ENCODE measurements at places on chromosomes 12 and 14.

DNA sequence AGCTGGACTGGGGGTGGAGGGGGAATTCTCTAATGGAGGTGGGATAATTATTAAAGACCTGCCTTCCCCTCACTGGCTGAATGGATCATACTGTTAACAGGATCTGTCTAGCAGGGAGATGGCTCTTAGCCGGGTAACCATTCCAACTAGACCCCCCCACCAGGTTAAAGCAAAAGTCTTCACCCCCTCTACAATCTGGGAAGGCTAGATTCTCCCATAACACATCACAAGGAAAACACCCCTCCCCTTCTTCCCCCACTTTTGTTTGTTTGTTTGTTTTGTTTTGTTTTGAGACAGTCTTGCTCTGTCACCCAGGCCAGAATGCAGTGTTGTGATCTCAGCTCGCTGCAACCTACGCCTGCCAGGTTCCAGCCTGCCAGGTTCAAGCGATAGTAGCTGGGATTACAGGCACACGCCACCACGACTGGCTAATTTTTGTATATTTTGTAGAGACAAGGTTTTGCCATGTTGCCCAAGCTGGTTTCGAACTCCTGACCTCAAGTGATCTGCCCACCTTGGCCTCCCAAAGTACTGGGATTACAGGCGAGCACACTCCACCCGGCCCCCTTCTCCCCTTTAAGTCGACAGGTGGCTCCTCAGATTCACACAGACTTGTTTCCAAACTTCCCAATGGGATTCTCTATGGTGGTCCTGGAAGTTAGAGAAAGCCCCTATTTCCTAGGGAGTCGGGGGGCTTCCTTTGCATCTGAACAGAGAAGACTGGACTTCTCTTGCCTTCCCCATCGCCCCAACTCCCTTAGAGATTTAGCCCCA, 3.5 kb upstream of the BAZ2A start:
- no peak for DNase-seq

DNA sequence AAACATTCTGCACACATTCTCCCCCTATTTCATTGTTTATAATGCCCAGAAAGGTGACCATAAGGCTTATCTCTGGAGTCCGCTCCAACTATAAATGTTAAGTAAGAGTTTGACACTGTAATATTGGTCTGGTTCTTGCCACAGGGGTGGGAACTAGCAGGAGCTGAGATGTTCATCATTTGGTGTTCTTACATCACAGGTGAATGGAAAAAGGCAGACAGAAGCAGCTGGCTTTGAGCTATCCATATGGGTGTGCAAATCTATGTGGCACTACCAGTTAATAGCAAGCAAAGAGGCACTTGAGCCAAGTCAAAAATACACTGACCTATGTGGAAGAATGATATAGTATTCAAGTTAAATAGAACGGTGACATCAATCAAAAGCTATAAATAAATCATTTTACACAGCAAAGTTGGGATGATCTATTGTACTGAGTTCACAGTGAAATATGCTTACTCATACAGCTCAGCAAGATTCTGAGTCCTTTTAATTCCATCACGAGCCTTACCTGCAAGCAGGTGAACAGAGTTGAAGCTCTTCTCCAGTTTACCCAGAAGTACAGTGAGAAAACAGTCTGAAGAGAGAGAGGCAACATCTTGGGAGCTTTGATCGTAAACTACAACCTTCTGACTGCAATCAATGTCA, 43.2 kb downstream of the DUSP16 start:
- no peak for DNase-seq

GRCh38 chr14:38755036-38755435, 348.0 kb downstream of the SEC23A start:
- no peak for DNase-seq

GRCh38 chr12:51323317-51323960, 535 bp downstream of the BIN2 start:
- DNase-seq = no peak

DNA sequence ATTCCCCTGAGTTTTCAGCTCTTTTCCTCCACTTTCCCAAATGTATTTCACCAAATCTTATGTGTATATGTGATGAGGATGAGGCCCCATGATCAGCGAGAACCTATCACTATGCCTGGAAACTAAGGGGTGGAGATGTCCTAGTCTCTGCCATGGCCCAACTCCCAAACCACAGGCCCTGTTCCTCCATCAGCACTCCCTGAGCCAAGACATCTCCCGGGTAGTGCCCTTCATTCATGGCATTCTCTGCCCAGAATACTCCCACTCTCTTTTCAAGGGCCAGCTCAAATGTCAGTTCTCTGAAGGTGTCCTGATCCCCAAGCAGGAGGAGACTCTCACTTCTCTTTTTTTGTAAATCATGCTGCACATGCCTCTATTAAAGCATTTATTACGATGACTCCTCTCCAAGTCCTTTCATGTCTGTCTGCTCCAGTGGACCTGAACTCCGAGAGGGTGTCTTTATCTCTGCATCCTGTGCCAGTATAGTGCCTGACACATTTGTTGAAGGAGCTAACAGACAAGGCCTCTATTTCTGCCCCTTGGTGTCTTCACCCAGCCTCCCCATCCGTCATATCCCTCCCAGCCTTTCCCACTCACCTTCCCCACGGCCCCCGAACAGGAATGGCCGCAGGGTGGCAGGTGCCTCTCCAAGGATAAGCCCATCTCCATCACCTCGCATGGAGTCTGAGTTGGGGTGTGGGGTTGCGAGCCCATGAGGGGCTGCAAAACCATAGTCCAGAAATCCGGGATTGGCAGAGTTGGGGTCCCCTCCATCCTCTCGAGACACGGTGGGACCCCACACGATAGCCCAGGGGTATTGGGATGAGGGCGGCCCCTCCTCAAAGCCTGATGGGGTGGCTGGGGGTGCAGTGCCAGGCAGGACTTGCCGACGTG, 3.7 kb downstream of the PIANP start:
- DNase-seq = no peak

DNA sequence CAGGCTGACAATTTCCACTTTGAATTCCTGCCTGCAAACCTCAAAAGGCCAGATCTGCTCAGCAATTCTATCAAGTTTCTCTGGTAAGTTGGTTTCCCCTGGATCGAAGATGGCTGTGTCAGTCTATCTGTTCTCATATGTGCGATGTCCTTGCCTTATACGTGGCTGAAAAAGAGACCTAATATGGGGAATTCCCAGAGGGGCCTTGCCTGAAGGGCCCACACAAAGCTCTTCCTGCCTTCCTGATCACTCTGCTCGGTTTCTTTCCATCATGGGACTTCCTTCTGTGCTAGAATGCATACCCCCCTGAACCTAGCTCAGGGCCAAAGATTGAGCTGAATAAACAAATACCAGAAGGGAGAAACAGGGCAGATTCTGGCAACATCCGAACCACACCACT, 13.2 kb downstream of the TCL1B start:
- DNase-seq = no peak

DNA sequence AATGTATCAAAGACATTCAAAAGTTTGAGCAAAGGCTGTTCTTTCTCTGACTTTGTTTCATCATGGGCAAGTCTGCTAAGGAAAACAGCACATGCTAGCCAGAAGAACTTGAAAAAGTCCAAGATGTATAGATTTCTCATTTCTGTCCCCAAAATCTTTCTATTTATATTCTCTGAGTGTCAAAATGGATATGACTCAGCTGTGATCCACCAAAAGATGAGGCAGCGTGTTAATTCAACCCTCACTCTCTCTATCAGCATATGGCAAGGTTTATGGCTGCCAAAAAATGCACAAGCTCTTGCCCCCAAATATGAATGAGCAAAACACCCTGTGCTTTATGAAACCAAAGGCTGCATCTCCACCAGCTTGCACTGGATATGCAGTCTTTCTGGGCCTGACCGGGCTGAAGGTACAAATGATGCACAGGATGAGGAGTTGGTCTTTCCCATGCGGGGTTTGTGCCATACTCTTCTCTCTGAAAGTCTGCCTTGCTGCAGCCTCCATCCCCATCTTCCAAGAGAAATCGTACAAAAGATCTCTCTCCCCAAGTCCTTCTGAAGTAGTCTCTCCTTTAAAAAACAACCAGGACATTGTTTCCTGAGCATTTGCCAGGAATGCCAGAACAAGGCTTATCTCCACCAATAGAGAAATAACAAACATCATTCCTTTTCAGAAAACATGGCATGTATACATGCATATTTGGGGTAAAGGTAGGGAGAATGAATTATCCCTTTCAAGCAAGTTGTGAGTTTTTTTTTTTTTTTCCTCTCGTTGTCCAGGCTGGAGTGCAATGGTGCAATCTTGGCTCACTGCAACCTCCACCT, 203.4 kb downstream of the TMX1 start:
- no peak for DNase-seq

- DNase-seq = no peak
Measured at GRCh38 chr12:10243818-10244520, 31.3 kb downstream of the GABARAPL1 start.

DNA sequence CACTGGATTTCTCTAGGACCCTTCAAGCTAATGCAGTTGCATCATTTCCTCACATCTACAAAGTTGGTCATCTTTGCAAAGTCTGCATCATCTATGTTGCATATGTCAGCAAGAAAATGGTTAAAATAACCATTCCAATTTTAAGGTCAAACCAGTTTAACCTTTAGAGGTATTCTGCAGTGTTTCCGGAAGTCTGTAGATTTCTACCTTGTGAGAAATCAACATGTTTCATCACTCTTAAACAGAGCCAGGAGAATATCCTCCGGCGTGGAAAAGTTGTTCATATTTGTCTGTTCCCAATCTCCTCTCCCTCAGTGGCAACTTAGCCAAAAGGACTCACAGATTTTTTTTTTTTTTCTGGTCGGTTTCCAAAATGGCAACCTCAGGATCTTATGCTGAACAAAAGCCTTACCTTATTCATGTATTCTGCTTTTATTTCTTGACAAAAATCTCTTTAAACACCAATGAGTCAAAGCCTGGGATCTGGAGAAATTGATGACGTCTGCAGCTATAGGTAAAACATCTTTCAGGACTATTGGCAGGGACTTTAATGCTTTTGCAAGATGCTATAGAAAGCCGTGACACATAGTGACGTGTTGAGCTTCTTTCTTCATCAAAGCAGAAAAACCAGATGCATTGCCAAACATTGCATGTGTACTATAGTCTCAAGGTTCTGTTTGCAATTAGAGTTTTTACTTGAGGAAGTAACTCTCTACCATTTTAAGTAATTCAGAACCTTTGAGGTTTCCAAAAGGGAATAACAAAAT, 16.0 kb upstream of the CDK17 start:
- DNase-seq = peak; percentile 69

- no peak for DNase-seq
Measured at GRCh38 chr12:4001841-4002240, 128.6 kb upstream of the PARP11 start.

DNA sequence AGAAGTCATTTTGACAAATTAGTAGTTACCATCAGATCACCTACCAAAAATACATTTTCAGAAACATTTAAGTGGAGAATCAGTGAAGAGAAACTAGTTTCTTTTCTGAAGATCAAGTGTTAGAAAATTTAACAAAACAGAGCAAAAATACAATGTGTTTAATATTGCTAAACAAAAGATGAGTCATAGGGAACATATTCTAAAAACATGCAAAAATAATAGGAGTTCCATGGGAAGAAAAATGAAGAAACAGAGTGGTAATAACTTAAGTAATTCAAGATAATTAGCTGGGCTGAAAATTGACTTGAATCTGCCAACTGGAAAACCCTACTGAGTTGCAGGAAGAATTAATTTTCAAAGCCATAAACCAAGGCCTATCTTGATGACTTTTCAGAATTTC, 111.5 kb upstream of the KITLG start:
- no peak for DNase-seq

DNA sequence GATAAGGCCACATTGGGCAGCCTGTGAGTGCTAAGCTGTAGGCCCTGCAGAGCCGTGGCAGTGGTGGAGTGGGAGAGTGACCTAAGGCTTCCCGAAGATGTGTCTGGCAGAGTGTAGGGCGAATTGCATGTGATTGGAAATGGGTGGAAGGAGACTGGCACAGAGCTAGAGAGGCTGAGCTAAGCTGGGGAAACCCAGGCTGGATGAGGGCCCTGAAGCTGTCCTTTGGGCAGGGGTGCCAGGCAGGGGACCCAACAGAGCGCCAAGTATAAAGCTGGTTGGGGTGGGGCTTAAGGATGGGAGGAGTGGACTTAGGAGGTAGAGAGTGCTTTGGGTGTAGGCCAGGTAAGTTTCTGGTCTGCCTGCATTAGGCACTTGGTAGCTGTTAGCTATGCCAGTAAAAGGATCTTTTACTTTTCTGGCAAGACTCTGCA, 47.9 kb downstream of the WDR20 start:
- no peak for DNase-seq

GRCh38 chr12:77049767-77050353, 15.5 kb downstream of the E2F7 start:
- no peak for DNase-seq

GRCh38 chr14:41605550-41606281, 960 bp upstream of the LRFN5 start:
- DNase-seq = no peak

GRCh38 chr12:79187032-79187431, 322.5 kb downstream of the SYT1 start:
- no peak for DNase-seq

DNA sequence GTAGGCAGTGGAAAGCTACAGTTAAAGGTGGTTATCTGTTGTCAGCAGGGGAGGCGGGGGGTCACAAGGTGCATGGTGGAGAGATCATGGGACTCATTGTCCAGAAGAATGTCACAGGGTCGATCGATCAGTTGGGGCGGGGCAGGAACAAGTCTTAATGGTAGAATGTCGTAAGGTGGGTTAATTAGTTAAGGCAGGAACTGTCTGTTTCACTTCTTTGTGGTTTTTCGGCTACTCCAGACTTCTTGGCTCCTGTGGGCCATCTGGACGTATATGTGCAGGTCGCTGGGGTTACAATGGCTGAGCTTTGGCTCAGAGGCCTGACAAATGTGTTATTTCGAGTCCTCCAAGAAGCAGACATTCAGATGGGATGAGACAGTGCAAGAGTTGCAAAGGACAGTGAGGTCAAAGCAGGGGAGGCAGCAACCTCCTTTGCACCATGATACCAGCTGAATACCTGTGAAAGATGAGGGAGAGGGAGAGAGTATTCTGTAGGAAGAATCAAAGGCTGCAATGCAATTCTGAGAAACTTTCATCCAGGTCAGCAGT, 246.9 kb upstream of the TMEM132C start:
- no peak for DNase-seq

DNA sequence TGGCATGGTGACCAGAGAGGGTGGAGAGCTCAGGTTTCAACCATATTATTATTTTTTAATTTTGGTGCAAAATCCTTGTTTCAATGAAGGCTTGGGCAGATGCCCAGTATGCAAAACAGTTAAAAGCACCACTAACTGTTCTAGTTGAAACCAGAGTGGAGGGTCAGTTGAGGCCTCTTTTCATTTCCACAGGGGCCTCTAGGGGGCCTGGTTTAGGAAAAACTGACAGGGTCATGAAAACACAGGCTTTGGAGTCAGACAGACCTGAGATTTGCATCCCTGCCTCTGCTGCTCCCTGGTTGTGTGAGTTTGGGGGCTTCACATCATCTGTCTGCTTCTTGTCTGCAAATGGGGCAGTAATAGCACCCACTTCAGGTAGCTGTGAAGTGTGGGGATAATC, 3.3 kb upstream of the RPH3A start:
- DNase-seq = no peak

GRCh38 chr12:107093417-107094182, at the start of gene CRY1:
TSS of gene CRY1 (minus strand) at chr12:107093549. CDS start at chr12:107092961, 588 bp downstream.
- DNase-seq = peak; percentile 59
